ENCODE measurements at places on chromosomes 2 and 18. TPM values are rescaled to one million over a fixed set of nuclear protein-coding genes. Genes with fewer than 3 reads are reported as not detected.

DNA sequence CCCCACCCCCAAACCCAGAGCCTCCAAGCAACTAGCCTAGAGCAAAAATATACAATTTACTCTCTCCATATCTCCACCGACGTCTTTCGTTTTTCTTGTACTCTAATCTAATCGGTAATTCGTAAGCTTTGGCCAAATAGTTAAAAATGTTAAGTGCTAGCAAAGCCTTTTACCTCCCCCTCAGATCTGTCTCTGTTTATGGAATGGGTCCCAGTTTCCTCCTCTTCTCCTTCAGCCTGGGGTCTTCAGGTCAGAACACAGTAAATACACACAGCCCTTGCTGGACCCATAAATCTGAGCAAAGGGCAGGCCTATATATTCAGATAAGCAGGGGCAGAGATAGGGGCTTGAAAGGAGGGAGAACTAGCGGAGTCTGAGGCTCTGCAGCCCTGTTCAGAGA is 267.4 kb downstream of the MEIS1 start:
- DNase-seq: no peak

DNA sequence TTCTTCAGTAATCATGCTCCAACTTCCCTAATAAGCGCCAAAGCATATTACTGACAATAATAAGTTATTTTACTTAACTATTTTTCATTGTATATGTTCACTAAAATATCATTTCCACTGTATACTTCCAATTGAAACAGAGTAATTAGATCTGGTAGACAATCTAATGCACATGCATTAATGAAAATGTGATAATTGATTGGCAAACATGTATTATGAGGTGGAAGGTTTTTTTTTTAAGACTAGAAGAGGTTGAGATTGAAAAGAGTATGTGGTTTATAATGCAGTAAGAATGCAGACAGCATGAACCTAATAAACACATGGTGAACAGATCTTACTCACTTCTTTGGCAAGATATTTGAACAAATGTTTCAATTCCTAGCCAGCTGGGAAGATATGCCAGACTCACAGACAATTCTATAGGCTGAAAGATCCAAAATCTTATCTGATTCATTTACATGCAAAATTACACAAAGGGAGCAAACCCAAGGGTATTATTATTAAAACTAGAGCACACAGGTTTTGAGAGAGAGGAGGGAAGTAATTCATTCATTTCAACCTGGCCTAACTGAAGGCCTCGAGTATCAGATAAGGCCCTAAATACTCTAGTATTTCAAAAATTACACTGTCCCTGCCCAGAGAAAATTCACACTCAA is 2.8 kb downstream of the NCKAP1 start:
- DNase-seq: peak; percentile 88

The FECH gene
- 17.7 TPM for total RNA-seq

DNA sequence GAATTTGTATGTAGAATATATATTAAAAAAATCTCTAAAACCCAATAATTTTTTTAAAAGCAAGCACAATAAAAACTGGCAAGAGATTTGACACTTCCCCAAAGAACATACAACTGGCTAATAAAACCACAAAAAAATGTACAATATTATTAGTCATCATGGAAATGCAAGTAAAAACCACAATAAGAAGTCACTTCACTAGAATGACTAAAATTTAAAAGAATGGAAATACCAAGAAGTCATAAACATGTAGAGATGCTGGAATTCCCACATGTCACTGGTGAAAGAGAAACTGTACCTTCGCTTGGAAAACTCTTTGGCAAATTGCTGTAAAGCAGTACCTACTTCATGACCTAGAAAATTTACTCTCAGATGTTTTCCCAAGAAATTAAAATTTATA is 43.4 kb upstream of the KYNU start:
- DNase-seq: peak; percentile 82

DNA sequence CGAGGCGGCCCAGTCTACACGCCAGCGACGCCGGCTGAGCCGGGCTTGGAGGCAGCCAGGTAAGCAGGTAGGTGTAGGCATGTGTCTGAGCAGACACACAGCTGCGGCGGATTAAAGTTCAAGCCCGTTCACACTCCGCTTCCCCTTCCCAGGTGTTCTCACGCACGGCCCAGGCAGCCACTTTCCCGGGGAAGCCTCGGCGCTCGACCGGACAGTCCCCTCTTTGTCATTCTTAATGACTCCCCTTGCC is 367 bp downstream of the TGFA start:
- DNase-seq: no peak

GRCh38 chr2:153532140-153532539 is 53.6 kb upstream of the RPRM start:
- no peak for DNase-seq

The CDH7 gene
- total RNA-seq: not detected

- DNase-seq: peak; percentile 69
These were observed 20.9 kb upstream of the LMAN1 start for GRCh38 chr18:59379772-59380522.

- DNase-seq: no peak
These were observed 293.0 kb upstream of the TNP1 start for GRCh38 chr2:217152831-217153230.

The SMIM21 gene
- not detected for total RNA-seq

DNA sequence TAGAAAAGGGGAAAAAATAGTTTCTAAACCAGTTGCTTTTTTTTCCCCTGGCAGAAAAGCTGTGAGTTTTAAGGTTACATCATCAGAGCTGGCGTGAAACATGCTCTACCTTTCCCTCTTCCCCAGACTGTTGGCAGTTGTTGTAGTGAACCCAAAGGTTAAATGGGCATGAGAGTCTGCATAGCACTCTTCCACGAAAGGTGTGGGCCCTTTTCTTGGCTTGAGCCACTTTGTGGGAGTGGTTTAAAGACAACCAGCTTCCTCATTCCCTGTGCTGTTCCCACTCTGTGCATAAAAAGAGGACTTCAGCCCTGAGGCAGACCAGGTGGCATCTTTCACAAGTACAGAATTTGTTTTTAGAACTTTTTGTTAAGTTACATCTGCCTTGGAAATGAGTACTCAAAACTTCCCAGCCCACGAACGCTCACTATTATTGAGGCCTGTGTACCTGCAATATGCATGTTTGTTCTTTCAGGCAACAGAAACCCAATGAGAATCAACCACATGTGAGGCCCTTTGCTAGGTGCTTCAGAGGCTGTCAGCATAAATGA is 243.8 kb downstream of the BABAM2 start:
- DNase-seq: peak; percentile 58

DNA sequence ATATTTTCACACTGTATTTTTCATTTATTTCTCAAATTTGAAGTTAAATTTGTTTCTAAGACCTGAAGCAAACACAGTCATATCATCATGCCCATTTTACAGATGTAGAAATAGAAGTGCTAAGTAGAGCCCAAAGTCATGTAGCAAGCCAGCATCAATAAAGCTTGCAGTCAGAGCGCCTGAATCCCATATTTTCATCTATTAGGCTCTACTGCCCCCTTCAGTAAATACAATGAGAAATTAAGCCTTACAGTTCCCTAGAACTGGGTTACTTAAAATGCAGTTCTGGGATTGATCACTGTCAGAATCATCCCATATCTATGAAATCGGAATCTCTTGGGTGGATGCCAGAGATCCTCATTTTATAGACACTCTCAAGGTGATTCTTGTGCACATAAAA is 419.9 kb downstream of the TGIF1 start:
- peak; percentile 50 for DNase-seq

- DNase-seq: peak; percentile 77
These were observed at the start of gene LCLAT1 for GRCh38 chr2:30447149-30448045. TSS of gene LCLAT1 (plus strand) at chr2:30447246. CDS start at chr2:30525591, 78,345 bp downstream.

The NYAP2 gene
- total RNA-seq: not detected

DNA sequence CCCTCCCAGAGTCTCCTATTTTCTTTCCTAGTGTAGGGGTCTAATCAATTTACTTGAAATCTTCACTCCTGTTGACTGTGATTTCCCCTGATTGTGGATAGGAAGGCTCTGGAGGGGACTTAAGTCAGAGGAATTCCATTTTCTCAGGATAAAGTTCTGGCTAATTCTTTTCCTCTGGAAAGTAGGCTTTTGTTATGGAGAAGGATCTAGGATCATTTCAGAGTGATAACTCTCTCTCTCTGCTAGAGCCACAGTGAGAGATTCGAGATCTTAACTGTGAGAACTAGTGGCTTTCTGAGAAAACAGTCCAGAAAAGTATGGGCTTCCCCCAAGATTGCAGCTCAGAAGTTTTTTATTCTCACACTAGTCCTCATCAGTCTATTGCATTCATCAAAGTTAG is 163.9 kb upstream of the TFPI start:
- no peak for DNase-seq

The LINC00305 gene
- not detected for total RNA-seq

- DNase-seq: no peak
These were observed 88.1 kb downstream of the MYL12B start for GRCh38 chr18:3350021-3350420.

DNA sequence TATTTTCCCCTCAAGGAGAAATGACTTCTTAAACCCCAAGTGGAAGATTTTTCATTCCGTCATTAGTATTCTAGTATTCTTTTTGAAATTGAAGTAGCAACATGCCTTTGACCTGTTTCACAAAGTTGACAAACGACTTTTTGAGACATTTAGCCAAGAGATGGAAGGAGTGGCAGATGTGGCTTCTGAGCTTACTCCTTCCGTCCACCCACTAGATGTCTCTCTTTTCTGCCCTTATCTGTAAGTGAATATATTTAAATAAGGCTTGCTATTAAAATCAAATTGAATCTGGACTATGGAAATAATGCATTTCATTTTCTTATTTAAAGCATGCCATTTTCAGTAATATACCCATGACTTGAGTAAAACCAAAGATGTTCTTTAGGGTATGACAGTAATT is 74.1 kb downstream of the ACTR3 start:
- DNase-seq: no peak

The ABHD1 gene
- total RNA-seq: 0.26 TPM

DNA sequence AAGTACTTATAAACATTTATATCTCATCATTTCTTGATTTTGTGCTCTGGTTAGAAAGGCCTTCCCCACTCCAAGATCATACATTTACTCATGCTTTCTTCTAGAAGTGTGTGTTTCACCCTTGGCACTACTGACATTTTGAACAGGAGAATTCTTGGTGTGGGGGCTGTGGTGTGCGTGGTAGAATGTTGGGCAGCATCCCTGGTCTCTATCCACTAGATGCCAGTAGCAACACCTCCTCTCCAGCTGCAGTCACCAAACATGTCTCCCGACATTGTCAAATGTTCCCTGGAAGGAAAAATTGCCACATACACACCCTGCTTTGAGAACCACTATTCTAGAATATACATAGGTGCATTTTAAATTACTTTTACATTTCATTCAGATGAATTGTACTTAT is 8.7 kb upstream of the TGIF1 start:
- peak; percentile 51 for DNase-seq

- DNase-seq: no peak
These were observed 81.5 kb upstream of the ODC1 start for GRCh38 chr2:10529611-10530010.

The SEC11C gene
- 16.3 TPM for total RNA-seq

DNA sequence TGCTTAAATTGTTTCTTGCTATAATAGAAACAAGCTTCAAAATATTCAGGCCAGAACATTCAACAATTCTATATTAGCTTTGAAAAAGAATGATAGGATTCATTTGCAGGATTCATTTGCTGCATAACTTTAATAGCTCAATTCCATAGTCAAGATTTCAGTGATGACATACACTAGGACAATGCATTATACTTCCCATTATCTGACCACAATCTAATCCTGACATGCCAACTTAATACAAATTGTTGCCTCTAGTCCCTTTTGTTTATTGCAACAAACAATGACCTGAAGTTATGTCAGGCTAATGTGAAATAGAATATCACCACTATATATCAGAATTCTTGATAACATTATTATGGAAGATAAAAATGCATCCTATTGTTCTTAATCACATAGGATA is 169.4 kb downstream of the DNAH7 start:
- DNase-seq: peak; percentile 66

The GRB14 gene
- total RNA-seq: 0.26 TPM

- peak; percentile 20 for DNase-seq
These were observed 293.4 kb downstream of the XIRP2 start for GRCh38 chr2:167181688-167182087.

The NMUR1 gene
- 0.50 TPM for total RNA-seq

- DNase-seq: no peak
These were observed 1.6 kb downstream of the SNED1 start for GRCh38 chr2:240999873-241000541.

- DNase-seq: no peak
These were observed 68.0 kb downstream of the FAM124B start for GRCh38 chr2:224333726-224334482.

All from fibroblast of lung (primary cell).